ENCODE measurements at places on chromosomes 3 and 15. TPM values are rescaled to one million over a fixed set of nuclear protein-coding genes. Genes with fewer than 3 reads are reported as not detected.

Gene GAP43
- total RNA-seq: not detected

Gene SLC12A1
- not detected for total RNA-seq

Gene PLD1
- total RNA-seq: 21.0 TPM

Gene GCSAM
- not detected for total RNA-seq

- no peak for DNase-seq
- no peak overlapping the region for H3K27ac ChIP-seq
Observed at GRCh38 chr3:11808231-11808630, 38.5 kb downstream of the TAMM41 start.

DNA sequence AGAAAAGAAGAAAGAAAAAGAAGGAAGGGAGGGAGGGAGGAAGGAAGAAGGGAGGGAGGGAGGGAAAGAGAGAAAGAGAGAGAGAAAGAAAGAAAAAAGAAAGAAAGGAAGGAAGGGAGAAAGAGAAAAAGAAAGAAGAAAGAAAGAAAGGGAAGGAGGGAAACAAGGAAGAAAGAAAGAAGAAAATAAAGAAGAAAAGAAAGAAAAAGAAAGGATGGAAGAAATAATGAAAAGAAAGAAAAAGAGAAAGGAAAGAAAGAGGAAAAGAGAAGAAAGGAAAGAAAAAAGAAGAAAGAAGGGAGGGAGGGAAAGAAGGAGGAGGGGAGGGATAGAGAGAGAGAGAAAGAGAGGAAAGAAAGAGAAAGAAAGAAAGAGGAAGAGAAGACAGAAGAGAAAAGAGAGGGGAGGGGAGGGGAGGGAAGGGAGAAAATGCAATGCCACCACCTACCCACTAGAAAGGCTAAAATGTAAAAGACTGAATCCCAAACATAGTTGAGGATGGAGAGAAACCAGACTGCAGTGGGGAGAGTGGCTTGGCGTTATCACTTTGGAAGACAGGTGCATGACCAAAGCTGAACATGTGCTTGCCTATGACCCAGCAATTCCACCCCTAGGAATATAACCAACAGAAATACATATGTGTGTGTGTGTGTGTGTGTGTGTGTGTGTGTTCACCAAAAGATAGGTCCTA lies 66.9 kb upstream of the KLF13 start:
- no peaks in the 10 kb centered on the region for H3K27me3 ChIP-seq
- H3K4me1 ChIP-seq: peaks cover 11% of the 10 kb centered on the region
- no peak for DNase-seq

- DNase-seq: no peak
- H3K4me3 ChIP-seq: no peak overlapping the region
- no peak overlapping the region for H3K27ac ChIP-seq
- H3K27me3 ChIP-seq: no peaks in the 10 kb centered on the region
- H3K4me1 ChIP-seq: peaks cover 17% of the 10 kb centered on the region
Observed at GRCh38 chr15:85036716-85037115, 55.1 kb downstream of the PDE8A start.

DNA sequence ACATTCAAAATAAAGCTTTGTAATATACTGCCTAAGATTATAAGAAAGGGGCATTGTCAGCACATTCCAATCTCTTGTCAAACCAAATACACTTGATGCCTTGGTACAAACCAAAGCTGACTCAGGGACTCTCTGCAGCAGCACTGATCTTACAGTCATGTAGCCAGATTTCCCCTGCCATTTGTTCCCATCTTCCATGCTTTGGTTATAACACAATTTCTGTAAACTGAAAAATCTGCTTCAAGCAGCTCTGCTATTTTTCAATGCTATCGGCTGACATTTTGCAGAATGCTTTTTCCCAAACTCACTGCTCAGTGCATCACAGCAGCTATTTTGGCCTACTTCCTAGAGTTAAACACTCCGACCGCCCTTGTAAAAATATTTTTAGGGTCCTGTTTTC lies 18.2 kb downstream of the PLOD2 start:
- no peak overlapping the region for H3K4me3 ChIP-seq
- DNase-seq: peak; percentile 36
- no peaks in the 10 kb centered on the region for H3K36me3 ChIP-seq
- peak overlapping the region; percentile 64 for H3K27ac ChIP-seq

DNA sequence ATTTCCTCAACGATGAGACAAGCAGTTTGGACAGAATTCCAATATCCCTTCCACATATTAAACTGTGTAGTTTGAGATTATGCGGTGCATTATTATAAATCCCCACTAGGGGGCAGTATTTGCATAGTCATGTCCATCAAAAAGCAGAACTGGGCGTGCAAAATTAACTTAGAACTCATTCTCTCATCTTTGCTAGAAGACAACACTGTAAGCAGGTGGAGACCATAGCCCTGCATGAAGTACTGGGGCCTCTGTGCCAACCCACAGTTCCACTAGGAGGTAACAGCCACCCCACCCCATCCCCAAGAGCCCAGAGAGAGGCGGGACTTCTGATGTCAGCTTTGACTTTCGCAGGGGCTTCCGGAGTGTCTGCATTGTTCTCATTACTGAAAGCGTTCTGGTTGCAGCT lies 106.6 kb upstream of the TMC3 start:
- no peaks in the 10 kb centered on the region for H3K4me1 ChIP-seq
- no peaks in the 10 kb centered on the region for H3K27me3 ChIP-seq
- no peak overlapping the region for H3K27ac ChIP-seq
- H3K4me3 ChIP-seq: no peak overlapping the region
- no peak for DNase-seq

Measured in thyroid gland (tissue), 4 donors.